ENCODE measurements at places on chromosomes 6 and 20. TPM values are rescaled to one million over a fixed set of nuclear protein-coding genes. Genes with fewer than 3 reads are reported as not detected.

DNA sequence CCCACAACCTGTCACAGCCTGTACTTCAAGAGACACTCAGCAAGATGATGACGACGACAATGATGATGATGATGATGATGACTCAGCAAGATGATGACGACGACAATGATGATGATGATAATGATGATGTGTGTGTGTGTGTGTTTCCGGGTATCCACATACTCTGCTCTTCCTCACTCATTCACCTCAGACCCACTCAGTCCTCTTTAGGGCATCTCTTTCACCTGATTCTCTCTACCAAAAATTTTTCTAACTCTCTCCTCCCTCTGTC, 1.2 kb upstream of the EIF6 start:
- no peak for DNase-seq

DNA sequence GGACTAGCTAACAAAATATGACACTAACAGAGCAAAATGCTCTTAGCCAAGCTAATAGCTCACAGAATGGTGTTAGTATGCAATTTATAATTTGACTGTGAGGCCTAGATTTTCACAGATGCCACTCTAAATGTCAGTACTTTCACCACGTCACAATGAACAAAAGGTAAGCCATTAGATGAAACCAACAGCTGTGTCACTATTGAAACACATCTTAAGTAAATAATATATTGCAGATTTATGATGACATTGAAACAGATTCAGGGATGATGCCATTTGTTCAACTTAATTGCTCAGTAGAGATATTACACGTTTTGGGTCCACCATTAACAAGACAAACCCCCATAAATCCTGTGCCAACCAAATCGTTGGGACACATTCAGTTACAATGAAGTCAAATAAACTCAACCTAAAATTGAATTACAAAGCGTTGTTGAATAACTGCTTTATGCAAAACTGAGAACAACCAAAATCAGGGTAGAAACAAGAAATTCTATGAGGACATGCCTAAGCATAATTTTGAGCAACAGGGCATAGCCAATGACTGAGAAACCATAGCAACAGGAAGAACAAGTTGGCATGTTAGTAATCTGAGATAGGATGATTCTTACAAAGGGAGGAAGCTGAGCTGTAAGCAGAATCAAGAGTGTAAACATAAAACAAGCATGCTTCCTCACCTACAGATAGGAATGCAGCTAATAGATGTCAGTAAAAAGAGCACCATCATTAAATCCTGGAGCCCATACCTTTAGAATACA, 85.6 kb upstream of the KHDRBS2 start:
- DNase-seq: no peak

Gene APOBEC2
- total RNA-seq: 1.1 TPM

Gene FLRT3
- total RNA-seq: 9.6 TPM

Data from sigmoid colon (tissue), 7 donors.